Effector memory CD8-positive, alpha-beta T cell (primary cell): ENCODE measurements at places on chromosomes 2 and 18.
A peak's percentile ranks its signal among the peaks of the same experiment; 100 is the strongest.

- DNase-seq, result no peak
These were observed 506.8 kb upstream of the ZEB2 start for GRCh38 chr2:145026456-145027455.

DNA sequence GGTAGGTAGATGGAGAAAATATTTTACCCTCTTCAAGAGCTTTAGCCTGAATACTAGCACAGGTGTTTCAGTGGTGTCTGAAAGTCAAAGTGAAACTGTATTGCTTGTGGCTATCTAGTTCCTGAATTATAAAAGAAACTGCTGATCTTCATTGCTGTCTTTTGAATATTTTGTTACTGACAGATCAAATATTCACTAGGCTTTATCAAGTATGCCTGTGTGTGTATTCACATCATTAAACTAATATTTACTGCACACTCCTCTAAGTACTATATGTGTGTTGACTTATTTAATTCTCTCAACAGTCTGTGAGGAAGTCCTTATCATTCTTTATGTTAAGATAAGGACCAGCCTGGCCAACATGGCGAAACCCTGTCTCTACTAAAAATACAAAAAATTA lies 139.6 kb downstream of the SOCS6 start:
- DNase-seq, result no peak

DNA sequence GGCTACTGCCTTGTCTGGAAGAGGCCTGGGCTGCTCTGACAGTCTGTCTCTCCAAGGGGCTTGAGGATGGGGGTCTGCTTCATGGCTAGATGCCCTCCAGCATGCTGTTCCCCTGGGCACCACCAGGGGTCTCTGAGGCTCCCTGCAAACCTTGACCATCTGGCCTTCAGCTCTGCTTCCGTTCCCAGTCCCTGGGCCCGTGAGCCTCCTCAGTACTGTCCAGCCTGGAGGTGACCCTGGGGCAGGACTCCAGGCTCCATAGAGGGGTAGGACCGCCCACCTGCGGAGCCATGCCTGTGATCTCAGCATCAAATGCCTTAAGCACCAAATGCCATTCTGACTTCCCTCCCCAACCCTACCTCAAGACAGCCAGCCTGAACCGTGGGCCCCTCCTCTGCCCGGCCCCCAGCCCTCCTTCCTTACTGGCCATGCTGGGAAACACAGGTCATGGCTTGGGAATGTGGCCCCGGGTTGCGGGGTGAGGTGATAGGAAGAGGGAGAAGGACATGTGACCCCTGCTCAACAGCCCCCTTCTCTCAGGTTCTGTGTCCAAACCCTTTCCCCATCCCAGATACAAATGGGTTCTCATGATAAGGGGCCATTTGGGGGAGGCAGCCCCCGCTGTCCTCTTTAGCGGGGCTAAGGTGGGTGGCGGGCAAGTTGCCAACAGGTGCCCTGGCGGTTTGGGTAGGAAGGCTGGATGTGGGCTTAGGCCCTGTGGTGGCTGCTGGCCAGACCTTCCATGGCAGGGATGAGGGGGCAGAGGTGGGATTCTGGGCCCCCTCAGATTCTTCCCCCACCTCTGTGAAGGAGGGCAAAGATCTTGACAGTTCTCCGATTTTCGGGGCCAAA lies 25.0 kb downstream of the SPEG start:
- peak; percentile 29 for DNase-seq

- DNase-seq, result no peak
These were observed 127.0 kb downstream of the CCBE1 start for GRCh38 chr18:59570101-59570775.

DNA sequence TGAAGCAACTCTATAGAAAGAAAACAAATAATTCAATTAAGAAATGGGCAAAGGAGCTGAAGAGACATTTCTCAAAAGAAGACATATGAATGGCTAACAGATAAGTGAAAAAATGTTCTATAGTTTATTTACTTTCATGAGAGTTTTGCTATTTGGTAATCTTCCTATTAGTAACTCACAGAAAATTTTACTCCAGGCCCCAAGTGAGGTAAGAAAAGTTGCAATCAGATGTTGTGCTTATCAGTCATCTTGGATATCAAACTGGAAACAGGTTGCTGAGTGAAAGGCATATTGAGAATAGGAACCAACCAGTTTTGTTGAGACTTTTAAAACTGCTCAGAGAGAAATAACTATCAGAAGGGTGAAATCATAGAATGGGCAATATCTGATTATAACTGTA lies 1179.0 kb upstream of the ACVR2A start:
- DNase-seq, result no peak

DNA sequence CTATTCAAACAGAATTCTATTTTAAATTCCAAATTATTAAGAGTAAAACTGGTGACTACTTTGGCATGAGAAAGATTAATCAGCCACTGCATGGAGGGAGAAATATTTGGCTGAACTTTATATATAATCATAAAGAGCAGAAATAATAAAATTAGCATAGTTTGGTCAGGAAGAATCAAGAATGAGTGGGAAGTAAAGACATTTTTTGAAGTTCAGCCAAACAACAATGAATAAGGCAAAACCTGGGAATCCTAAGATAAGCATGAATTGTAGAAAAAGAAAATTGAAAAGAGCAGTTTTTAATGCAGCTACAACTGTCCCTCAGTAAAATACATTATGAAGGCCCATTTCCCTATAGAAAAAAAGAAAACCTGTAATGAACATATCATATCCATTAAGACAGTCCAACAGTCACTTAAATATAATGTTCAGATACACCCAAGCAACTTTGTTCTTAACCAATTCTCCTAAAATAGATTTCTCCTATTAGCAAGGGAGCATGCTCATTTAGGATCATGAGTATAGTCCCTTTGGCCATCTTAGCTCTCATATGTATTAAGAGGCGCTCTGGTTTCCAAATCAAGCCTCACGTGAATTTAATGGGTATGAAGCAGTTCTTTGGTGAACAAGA lies 6.5 kb downstream of the TMEM17 start:
- no peak for DNase-seq

- no peak for DNase-seq
These were observed 29.9 kb upstream of the STK39 start for GRCh38 chr2:168277276-168277675.

GRCh38 chr2:14583059-14583458 lies 49.5 kb upstream of the LRATD1 start:
- DNase-seq, result no peak

- DNase-seq, result no peak
These were observed 634.9 kb upstream of the PIK3C3 start for GRCh38 chr18:41320100-41320499.

DNA sequence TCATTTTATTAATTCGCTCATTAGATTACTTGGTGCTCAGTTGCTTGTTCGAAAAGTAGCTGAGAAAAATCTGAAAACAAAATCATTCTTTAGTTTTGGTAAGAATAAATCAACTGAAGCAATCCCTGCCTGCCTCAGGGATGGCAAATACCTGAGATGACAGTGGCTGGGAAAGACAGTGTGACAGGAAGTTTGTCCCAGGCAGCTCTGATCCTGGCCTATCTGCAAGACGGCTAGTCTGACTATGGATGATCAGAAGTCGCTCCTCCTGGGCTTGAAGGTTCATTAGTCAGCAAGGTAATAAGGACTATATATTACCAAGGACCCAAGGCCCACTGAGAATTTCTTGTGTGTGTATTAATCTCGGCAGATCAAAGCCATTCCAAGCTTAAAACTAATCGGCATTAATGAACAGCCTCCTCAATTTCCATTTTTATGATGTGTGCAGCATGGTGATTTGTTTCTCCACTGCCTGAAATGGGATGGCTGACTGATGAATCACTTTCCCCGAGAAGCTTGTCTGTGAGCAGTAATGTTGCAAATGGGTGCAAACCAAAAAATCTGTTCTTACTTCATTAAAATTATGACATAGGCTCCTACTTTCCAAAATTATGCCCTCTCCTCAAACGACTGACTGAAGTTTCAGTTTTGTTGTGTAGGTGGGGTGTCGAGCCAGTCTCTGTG lies 199.9 kb downstream of the ACTR3 start:
- no peak for DNase-seq

DNA sequence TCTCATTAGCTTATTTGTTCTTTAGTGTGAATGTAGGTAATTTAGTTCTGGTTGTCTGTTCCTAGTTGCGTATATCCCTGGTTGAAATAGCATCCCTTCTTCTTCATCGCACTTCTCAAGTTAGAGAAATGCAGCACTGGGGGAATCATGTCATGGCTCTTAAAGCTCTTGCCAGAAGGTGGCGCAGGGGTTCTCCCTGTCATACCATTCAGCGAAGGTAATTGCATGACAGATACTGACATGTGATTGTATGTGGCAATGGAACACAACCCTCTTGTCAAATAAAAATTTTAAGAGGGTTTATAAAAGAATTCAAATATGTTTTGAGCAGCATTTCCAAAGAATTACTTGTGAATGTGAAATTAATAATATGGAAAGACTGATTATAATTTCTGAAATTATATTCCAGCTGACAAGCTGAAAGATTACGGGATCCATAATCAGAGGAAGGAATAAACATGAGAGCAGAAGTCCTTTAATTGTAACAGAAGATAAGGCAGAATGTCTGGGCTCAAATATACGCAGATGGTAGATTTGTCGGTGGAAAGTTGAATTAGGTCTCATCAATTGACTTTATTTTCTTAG lies 411.7 kb downstream of the DSEL start:
- DNase-seq, result peak; percentile 35

- DNase-seq, result no peak
These were observed 21.2 kb downstream of the QPCT start for GRCh38 chr2:37365669-37366068.

- DNase-seq, result no peak
These were observed 88.6 kb upstream of the ID2 start for GRCh38 chr2:8593243-8593642.

DNA sequence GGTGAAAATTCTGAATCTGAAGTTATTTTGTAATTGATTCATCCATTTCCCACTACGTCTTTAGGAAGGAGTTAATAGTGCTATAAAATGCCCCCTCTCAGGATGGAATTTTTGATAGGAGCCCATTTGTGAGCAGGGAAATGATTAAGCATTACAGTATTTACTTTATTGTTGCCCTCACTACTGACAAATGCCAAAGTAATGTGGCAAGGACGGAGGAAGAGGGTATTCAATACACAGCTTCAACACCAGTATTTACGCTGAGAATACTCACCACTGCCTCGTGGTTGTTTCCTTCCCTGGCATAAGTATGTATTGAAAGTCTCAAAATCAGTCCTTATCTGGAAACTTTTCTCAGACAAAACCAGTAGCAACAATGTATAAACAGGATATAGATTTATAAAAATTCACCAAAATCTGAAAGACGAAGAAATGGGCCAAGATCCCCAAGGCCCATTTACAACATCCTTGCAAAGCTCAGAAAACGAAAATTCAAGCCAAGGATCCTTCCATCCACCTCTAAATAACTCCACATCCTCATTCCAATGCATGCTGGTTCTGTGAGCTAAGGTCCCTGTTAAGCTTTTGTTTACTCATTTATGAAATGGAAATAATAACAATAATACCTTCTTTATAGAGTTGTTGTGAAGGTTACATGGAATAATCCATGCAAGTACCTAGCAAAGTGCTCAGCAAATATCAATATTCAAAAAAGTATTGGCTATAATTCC lies 29.3 kb downstream of the FEZ2 start:
- no peak for DNase-seq
